SJSA1 (cell line): ENCODE measurements at places on chromosomes 2 and 18.
A peak's percentile ranks its signal among the peaks of the same experiment; 100 is the strongest.

DNA sequence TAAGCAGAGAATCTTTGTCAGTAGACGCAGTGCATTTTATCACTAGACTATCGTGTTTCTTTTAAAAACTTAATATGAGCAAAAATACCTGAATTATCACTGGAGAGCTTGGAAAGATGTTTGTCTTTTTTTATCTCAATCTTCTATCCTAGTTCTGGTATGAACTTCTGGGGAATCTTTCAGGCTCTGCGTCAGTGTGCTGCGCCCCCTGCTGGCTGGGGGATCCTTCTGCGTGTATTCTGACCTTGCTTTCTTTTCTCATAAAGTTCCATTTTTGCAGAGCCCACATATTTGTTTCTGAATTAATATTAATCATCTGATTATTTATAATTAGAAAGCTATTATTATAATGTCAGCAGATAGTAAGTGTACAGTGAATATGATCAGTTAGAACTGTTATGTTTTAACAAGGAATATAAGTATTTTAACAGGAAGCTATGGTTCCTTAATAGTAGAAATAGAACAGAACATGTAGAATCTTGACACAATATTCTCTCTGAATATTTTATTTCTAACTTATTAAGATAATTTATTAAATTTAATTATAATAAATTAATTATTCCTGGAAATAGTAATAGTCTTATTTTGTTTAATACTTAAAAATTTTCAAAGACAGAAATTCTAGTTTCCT lies 945.0 kb upstream of the CRIM1 start:
- peak; percentile 6 for DNase-seq

DNA sequence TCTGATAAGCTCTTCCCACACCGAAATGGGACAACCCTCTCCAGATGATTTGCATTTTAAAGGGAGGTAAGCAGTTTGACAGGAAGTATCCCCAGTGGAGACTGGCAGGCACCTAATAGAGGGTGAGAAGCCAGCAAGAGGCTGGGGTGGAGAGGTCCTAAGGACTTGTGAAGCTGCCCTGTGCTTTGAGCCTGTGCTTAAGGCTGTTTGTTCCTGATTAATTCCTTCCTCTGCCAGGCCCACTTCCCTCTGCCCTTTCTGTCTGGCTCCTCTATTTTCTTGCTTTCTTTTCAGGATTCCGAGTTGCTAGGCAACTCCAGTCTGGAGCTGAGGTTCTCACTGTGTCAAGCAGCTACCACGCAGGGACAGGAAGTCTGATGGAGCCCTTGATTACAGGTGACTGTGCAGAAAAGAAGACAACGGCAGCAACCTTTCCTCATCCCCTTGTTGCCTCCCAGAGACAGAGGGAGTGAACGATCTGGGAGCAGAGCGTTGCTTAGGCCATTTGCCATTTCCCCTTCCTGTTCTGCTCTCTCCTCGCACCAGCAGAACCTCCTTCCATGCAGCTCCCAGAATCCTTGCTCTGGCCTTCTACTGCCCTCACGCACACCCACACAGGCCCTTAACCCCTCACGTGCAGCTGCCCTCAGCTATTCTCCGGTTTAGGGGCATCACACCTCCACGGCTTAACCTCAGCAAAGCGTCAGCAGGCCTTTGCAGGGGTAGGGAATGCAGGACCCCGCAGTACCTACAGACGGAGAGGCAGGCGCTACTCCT lies 103.6 kb upstream of the CELF4 start:
- DNase-seq, result no peak

GRCh38 chr2:226790011-226790410 lies 9.6 kb downstream of the IRS1 start:
- no peak for DNase-seq

GRCh38 chr18:53566626-53567025 lies 657.8 kb downstream of the MBD2 start:
- DNase-seq, result no peak

GRCh38 chr18:76351961-76352581 lies 143.0 kb downstream of the ZNF516 start:
- peak; percentile 90 for DNase-seq

- no peak for DNase-seq
Measured at GRCh38 chr2:164877169-164877568, 35.5 kb upstream of the COBLL1 start.

DNA sequence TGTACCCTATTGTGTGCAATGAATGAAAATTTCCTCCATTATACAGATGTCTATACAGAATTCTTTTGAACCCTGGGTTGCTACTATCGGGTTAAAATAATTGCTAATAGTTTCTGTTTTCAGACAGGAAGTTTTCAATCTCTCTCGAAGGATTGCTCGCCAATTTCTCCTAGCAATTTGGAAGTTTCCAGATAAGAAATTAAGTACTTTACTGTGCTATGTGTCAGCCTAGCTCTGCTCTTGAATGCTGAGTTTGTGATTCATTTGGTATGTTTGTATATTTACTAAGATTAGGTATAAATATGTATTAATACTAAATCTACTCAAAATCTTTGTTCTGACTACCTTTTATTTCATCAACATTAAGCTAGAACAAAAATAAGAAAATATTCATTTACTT lies 74.6 kb upstream of the ARL5A start:
- no peak for DNase-seq

GRCh38 chr2:10331702-10332401 lies 29.1 kb downstream of the HPCAL1 start:
- no peak for DNase-seq
